ENCODE measurements at places on chromosomes 3 and 15. TPM values are rescaled to one million over a fixed set of nuclear protein-coding genes. Genes with fewer than 3 reads are reported as not detected.

- no peak for DNase-seq
Observed at GRCh38 chr3:196642434-196642833, 2.9 kb downstream of the NRROS start.

The IMPG2 gene
- polyA plus RNA-seq = 0.63 TPM

The ZKSCAN7 gene
- polyA plus RNA-seq = 16.2 TPM

The ONECUT1 gene
- 0.13 TPM for polyA plus RNA-seq

The SCAANT1 gene
- polyA plus RNA-seq = not detected

- DNase-seq = no peak
Observed at GRCh38 chr15:39357480-39358268, 223.2 kb upstream of the THBS1 start.

DNA sequence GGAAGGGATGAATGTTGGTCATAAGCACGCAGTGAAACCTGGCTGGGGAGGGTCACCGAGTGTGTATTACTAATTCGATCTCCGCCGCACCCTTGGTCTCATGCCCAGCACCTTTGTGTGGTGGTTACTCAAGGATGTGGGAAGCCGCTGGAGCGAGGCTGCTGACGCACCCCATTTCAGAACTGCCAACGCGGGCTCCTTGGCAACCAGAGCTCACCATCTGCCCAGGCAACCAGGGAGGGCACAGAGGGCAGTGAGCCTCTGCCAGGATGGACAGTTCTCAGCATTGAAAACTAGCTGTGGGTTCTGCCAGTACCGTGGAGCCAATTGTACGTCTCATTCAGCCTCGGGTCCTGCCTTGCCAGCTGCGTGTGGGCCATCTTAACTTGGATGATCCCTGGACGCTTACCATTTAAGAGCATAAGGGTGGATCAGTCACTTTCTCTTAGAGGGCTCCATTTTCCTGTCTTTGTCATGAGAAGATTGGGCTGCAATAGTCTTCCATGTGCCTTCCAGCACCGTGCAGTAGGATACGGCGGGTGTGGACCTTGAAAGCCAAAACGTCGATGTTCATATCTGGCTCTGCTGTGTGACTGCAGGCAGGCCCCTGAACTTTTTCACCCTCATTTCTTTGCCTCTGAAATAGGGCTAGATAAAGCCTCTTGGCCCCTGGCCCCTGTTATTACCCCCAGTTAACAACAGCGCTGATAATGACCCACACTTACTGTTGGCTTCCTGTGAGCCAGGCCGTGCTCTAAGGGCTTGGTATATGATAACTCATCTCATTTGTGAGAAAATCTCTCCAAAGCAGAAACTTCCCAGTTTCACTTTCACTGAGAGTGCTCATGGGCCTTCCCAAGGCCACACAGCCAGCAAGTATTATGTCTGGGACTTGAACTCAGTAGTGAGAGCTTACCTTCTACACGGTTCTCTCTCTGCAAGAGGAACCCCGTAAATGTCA, 238.8 kb downstream of the OPA1 start:
- DNase-seq = no peak

DNA sequence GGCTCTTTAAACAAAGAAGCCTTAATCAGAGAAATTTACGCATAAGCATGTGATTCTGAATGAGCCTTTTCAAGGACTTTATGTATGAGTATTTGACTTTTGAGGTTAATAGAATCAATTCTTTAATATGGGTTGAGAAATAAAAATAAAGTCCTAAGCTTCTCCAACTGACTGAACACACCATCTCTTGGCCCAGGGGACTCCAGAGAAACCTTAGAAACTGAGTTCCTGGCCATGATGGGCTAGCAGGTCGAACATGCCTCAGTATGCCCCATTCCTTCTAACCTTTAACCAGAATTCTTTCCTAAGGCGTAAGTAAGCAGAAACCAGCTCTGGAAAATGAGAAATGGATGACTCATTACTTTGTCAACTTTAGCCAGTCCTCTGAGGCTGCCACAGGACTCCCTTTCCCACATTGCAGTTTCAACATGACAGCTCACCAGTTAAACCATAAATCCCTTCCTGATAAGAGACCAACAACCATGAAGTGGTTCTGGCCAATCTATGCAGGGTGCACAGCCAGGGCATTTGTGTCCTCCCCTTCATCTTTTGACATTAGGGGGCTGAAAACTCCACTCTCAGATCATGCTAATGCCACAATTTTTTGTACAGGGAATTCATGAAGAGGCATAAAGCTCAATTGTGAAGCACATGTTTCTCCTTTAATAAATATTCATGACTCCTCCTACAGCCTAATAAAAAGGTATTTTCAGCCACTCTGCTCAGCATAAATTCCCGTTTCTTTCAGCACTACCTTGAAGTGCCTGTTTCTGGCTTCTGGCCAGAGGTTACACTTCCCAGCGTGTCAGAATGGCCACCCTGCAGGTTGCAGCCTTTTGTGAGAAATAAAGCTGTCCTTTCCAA, 33.3 kb downstream of the TM4SF18 start:
- DNase-seq = peak; percentile 31

DNA sequence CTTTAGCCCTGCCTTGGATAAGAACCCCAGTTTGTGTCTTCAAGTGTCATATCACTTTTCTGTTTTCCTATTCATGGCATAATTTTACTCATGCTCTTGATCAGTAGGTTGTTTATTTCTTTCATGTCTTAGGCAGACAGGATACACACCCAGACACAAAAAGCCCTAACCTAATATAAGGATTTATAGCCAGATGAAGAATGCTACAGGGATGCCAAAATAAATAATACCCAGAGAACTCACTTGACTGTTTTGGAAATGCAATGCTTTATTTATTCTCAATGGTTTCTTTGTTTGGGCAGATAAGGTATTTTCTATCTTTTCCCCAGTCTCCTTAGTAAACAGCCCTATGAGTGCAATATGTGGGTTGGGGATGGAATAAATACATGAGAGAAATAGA, 424.0 kb upstream of the PDZRN3 start:
- no peak for DNase-seq

All from right renal pelvis (tissue), 4 donors.